ENCODE measurements at places on chromosomes 11 and 22. TPM values are rescaled to one million over a fixed set of nuclear protein-coding genes. Genes with fewer than 3 reads are reported as not detected.

The MMP1 gene
- not detected for total RNA-seq

The P4HA3 gene
- total RNA-seq = not detected

The PHRF1 gene
- 9.8 TPM for total RNA-seq

The FAM180B gene
- not detected for total RNA-seq

The MAPK11 gene
- 0.37 TPM for total RNA-seq

The ARL14EP gene
- total RNA-seq = 54.8 TPM

The TTC38 gene
- total RNA-seq = 50.5 TPM

The MIAT gene
- 277 TPM for total RNA-seq

The OR5M11 gene
- total RNA-seq = not detected

The CNIH2 gene
- 5.7 TPM for total RNA-seq

The SLC22A9 gene
- total RNA-seq = not detected

The PRPF19 gene
- total RNA-seq = 72.7 TPM

The CCDC73 gene
- total RNA-seq = not detected

The CABP4 gene
- total RNA-seq = not detected

The OR2AT4 gene
- 0.22 TPM for total RNA-seq

The MYOD1 gene
- not detected for total RNA-seq

The ACCS gene
- total RNA-seq = 10.4 TPM

The MPPED2 gene
- 3.4 TPM for total RNA-seq

The CDC42BPG gene
- total RNA-seq = 0.62 TPM

The TSPAN32 gene
- 0.19 TPM for total RNA-seq

The TSG101 gene
- 84.6 TPM for total RNA-seq

The ANO3 gene
- total RNA-seq = 0.90 TPM

The OR8G1 gene
- total RNA-seq = not detected

The IL18 gene
- total RNA-seq = not detected

The PARVG gene
- total RNA-seq = not detected

The MUC6 gene
- not detected for total RNA-seq

The CCND1 gene
- 94.0 TPM for total RNA-seq

The UBQLN3 gene
- 0.37 TPM for total RNA-seq

The KCNA4 gene
- 1.3 TPM for total RNA-seq

The MMP3 gene
- not detected for total RNA-seq

The SMPD1 gene
- total RNA-seq = 9.4 TPM
